ENCODE measurements at places on chromosomes 3 and 15.

GRCh38 chr15:90812171-90812957, 56.0 kb upstream of the FURIN start:
- DNase-seq: no peak

- no peak for DNase-seq
These were observed 380.3 kb upstream of the ATP10A start for GRCh38 chr15:26243382-26243781.

DNA sequence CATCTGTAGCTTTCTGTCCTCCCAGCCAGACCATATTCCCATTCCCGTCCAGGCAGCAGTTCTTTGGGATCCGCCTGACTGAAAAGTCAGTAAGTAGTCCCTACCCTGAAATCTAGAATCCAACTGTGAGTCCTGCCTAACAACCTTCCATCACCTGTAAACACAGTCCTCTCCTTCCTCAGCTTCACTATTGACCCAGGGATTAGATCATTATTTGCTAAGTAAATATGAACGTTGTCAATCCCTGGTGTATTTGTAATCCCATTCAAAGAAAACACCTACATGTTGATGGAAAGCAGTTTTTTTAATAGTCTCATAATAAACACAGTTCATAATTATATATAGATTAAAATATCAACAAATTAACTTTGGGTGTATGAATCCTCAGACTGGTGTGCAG, 732 bp downstream of the SAXO2 start:
- no peak for DNase-seq

DNA sequence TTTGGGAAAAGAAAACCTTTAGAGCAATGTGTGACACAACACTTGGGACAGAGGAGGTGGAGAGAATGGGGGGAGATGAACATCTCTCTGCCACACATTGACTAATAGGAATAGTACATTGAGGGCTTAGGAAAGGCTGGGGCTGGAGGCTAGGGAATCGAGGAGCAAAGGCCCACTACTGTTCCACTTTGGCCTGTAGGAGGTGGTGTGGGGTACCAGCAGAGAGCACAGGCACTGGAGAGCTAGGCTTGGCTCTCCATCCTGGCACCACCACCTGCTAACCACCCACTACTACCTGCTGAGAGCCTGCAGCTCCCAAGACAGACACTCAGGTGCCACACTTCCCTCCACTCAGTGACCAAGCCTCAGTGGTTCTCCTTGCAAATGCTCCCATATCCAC, 19.4 kb downstream of the CCDC32 start:
- no peak for DNase-seq

GRCh38 chr3:123629747-123630047, 44.8 kb upstream of the HACD2 start:
- no peak for DNase-seq

All from LHCN-M2 (cell line).